ENCODE measurements at places on chromosomes 3 and 15.

- no peak for DNase-seq
These were observed 15.6 kb upstream of the IGSF10 start for GRCh38 chr3:151476344-151477018.

DNA sequence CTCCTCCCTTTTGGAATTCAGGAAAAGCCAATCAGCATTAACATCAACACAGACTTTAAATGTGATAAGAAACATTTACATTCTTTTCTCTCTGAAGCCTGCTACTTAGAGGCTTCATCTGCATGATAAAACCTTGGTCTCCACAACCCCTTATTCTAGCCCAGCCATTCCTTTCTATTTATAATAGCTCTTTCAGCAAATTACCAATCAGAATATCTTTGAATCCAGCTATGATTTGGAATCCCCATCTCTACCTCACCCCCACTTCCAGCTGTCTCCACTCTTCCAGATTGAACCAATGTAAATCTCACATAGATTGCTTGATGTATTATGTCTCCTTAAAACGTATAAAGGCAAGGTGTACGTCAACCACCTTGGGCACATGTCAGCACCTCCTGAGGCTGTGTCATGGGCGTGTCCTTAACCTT, 139.7 kb downstream of the TUSC7 start:
- DNase-seq: no peak

- DNase-seq: no peak
These were observed 220.9 kb downstream of the SLC9A9 start for GRCh38 chr3:143627336-143627735.

DNA sequence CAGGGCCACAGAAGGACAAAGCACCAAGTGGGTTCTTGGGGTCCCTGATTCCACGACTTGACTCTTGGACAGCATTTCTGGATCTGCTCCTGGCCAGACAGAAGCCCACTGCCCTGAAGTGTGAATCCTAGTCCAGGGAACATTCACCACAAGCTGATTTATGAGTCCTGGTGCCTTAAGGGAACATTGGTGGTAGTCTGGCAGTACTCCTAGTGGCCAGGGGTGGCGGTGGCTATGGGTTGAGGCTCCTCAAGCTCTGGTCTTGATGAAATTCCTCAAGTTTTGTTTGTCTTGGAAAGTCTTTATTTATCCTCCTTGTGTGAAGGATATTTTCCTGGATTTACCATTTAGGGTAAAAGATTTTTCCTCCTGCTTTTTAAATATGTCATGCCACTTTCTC, 307.5 kb downstream of the PYDC2 start:
- no peak for DNase-seq

GRCh38 chr3:14436954-14437281, 34.5 kb downstream of the SLC6A6 start:
- no peak for DNase-seq
